Stimulated activated CD8-positive, alpha-beta memory T cell treated with anti-CD3 and anti-CD28 coated beads, Interleukin-4, amount 100 ng/mL, for 1 hour (primary cell): ENCODE measurements at places on chromosomes 16 and 17.
A peak's percentile ranks its signal among the peaks of the same experiment; 100 is the strongest.

DNA sequence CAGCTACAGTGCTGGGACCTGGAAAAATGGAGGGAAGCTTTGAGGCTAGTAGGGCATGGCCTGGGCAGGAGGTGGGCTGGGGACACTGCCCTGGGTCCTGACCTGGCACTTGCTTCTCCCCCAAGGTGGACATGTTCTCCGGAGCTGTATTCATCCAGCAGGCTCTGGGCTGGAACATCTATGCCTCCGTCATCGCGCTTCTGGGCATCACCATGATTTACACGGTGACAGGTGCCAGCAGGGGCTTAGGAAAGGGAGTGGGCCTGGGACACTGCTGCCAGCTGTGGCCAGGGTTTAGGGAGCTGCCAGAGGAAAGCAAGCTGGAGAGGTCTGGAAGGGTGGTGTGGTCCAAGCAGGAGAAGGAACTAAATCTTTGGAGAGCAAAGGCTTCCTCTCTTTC lies 3.1 kb downstream of the SLC5A2 start:
- no peak for DNase-seq

GRCh38 chr16:27353853-27354252 lies 40.1 kb downstream of the IL4R start:
- no peak for DNase-seq

DNA sequence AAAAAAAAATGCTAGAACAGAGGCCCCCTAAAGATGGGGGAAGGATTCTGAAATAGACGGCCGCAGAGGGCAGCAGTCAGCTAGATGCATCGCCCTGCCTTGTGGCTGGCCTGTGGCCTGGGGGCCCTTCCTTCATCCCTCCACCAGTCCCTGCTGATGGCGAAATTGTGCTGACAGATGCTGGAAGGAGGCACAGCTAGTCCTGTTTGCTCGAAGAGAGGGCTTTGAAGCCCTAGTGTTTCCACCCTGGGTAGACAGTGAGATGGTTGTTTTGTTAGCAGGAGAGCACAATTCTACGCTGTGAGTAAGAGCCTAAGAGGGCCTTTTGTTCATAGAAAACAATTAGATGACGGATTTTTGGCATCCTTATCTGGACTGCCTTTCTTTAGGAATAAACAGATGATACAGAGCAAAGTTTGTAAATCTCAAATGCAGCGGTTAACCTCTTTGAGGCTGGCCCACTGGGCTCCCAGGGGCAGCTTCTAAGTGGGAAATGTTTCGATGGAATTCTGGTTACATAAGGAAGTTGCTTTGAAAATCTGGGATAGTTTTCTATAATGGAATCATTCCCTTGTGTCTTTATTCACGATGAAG lies 23.0 kb downstream of the VPS35L start:
- no peak for DNase-seq

DNA sequence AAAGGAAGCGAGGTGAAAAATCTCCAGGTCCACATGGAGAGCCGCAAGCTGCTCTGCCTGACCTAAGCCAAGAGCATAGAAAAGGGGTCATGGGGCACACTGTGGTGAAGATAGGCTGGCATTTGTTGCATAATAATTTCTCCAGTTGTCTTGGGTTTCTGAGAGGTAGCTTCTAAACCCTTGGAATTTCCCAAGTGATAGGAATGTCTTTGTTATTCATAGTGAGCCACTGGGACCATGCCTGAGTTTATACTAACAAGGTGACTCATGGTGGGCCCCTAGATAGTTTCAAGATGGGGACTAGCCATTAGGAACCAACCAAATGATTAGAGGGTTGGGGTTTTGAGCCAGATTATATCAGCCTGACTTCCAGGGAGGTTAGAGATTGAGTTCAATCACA lies 25.6 kb downstream of the SOST start:
- DNase-seq, result no peak

GRCh38 chr17:39667945-39668924 lies at the start of gene PNMT:
TSS of gene PNMT (plus strand) at chr17:39668453. CDS start at chr17:39668476, 23 bp downstream.
- DNase-seq, result peak; percentile 48

DNA sequence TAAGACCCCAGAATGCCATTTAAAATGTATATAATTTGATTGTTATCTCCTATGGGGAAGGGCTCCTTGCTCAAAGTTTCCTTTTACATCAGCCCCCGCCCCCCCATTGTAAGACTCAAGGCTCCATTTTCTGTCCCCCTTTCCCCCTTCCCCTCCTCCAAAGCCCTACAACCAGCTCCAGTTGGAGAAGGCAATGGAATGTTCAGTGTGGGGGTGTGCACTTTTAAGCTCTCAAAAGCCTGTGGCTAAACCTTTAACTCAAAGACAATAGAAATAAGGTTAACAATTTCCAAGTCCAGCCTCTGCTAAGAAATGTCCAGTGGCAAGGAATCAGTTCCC lies 114.7 kb downstream of the NOG start:
- DNase-seq, result no peak

DNA sequence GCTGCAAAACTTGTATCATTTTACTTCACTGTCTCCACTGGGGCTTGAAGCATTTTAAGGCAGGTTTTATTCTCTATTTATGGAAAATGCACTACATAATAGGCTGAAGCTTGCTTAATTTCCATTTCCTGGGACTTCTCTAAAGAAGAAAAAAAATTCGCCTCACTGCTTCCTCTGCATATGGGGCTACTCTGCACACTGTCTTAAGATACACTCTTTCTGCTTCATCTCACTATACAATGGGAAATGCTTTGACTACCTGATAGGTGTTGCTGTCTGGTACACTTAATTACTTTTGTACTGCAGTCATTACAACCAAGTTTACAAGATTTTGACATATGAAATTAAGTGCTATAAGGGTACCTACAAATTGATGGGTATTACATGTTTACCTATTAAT lies 466.0 kb downstream of the KCNJ18 start:
- no peak for DNase-seq

DNA sequence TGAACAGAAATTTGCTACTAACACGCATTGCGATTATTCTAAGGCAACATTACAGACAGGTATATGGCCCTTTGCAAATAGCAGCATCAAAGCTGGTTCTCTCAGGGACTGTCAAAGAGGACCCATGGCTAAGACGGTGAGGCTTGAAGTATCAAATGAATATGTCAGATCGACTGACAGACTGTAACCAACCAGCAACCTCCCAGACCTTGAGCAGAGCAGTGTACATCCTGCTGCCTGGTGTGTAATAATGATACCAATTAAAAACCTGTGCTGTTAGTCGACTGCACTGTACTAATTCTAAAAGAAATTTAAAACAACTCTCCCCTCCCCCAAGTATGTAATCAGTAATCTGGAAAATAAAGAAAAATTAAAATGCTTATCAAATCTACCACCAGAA lies 35.9 kb upstream of the GHDC start:
- no peak for DNase-seq

DNA sequence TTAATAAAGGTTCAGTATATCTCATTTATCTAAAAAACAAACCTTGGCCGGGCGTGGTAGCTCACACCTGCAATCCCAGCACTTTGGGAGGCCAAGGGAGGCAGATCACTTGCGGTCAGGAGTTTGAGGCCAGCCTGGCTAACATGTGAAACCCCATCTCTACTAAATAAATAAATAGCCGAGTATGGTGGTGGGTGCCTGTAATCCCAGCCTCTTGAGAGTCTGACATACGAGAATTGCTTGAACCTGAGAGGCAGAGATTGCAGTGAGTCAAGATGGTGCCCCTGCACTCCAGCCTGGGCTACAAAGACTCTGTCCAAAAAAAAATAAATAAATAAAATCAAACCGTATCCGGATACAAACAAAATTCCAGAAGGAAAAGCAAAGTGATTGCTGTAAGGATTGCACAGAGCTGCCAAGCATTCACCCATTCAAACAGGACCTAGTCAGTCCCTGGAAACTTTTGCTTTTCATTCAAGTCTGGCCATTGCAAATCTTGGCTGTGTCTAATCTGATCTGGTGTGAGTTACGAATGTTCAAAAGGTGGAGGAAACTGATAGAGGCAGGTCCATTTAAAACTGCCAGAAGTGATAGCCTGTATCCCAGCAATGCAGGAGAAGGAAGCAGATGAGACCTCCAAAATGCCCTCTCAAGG lies 102.5 kb upstream of the CLEC3A start:
- no peak for DNase-seq

GRCh38 chr16:22928882-22929435 lies 115.0 kb downstream of the HS3ST2 start:
- DNase-seq, result no peak

DNA sequence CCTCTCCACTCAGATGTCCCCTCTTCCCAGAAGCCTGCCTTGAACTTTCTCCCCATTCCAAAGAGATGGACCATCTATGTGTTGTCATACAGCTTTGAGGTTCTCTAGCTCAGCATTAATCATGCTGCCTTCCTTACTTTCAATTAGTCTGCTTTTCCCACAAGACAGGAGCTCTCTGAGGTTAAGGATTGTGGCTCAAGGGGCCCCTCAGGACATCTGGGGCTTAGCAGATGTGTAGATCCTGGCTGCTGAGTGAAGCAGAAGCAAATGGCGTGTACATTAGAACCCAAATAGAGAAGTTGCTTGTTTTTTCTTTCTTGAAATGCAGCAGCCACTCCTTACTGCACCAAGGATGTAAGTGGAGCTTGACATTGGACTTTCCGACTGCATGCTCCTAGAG lies 330.5 kb upstream of the TNRC6C start:
- DNase-seq, result no peak

GRCh38 chr17:81221371-81221841 lies 1.4 kb downstream of the CEP131 start:
- DNase-seq, result no peak

DNA sequence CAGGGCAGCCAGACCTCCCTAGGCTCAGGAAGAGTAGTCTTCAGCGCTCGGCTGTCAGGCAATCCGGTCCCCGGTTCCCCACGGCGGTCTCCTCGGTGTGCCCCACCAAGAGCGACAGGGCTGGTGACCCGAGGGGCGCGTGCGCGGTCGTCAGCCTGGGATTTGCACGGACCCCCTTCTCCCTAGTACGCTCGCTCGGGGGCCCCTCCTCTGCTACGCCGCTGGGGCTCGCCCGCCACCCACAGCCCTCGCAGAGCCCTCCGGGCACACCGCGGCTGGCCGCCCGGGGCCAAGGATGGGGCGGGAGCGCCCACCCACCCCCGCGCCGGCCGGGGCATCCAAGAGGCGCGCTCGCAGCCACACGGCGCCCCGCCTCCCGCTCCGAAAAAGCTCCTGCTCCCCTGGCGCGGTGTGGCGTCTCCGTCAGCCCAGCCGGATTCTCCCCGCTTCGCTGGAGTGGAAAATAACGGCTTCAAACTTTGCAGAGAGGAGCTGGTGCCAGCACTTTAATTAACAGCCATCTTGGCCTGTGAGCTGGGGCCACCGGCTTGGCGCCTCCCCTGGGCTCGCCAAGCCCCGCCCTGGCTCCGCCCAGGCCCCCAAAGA lies 2.1 kb upstream of the C1QL1 start:
- no peak for DNase-seq

- DNase-seq, result no peak
Measured at GRCh38 chr17:40633871-40634270, 13.7 kb downstream of the SMARCE1 start.

DNA sequence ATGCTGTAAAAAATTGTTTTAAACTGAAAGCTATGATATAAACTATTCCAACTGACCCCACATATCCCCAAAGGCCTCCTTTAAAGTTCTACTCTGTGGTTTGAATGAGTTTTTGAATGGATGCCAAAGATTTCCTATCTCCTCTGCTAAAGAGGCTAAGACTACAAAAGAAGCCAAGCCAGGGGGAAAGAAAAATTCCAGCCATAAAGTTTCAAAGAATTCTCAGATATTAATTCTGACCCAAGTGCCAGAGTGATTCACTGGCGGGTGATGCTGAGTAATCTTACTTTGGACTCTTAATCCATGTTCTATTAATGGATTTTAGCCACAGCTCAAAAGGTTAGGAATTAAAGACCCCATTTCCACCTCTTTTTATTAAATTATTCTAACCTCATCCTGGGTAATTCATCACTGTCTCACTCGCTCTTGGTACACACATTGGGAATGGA lies 60.7 kb downstream of the HS3ST3A1 start:
- DNase-seq, result no peak

GRCh38 chr16:57411362-57411976 lies 6.9 kb downstream of the CCL17 start:
- no peak for DNase-seq

DNA sequence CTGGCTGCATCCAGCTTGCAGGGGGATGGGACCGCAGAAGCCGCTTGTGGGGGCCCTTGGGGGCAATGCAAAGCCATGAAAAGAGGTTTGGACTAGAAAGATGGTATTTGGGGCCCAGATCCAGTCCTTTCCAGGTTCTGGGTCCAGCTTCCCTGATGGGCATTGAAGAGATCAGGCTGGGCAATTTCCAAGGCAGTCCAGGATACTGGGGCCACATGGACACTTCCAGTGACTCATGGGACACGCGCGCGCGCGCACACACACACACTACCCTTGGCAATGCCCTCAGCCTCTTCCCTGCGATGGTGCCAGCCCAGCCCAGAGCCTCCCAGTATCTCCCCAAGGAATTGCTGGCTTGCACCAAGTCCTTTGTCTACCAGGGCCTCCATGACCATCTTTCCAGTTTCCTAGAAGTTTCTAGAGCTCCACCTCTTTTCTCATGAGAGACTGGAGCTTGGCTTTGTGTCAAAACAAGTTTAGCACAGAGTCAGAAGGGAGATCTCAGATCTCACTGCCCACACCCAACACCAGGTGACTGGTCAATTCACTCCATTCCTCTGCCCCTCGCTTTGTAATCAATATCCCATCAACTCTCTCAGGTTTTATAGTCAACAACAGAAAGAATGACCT lies 44.3 kb downstream of the WNT3 start:
- no peak for DNase-seq

DNA sequence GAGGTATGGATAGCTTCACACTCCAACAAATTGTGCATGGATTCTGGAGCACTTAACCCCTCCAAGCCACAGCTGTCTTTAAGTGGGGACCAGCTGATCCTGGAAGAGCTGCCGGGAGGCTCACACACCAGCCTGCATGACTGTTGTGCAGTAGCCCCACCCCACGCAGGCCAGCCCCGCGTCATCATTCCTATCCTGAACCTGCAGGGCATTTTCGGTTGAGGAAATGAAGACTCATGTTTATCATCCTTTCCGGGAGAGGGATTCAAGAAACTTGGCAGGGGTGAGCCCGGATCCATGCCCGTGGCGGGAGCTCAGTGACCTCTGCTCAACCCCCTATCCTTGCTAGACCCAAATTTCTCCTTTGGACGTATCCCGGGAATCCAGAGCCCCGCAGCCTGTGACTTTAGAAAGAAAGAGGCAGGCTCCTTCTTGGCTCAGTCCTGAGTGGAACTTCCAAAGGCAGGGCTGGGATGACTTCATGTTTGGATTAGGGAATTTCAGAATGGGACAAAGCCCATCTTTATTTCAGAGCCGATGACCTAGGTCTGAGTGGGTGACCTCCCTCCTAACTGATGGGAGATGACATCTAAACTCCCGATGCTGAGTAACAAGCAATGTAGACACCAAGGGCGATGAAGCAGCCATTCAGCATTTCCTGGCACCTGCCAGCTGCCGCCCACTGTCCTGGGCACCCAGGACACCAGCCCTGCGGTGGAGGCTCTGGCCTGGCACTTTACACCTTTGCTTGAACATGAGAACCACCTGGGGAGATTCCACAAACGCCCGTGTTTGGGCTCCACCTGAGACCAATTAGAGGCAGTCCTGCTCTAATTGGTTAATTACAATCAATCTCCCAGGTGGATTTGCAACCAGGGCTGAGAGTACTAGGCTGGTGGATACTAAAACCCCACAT lies 43.3 kb upstream of the CMIP start:
- no peak for DNase-seq

GRCh38 chr17:59155439-59156177 lies at the start of gene PRR11:
TSS of gene PRR11 (plus strand) at chr17:59155746. CDS start at chr17:59169753, 14,007 bp downstream.
- peak; percentile 83 for DNase-seq

- no peak for DNase-seq
Measured at GRCh38 chr17:53093391-53093790, 729.3 kb upstream of the KIF2B start.

- DNase-seq, result peak; percentile 72
Measured at GRCh38 chr17:13594762-13595598, 6.7 kb downstream of the HS3ST3A1 start.

- DNase-seq, result no peak
Measured at GRCh38 chr16:49672753-49673152, 183.2 kb downstream of the ZNF423 start.
